Right renal cortex interstitium (tissue), 3 donors: ENCODE measurements at places on chromosomes 3 and 15.

DNA sequence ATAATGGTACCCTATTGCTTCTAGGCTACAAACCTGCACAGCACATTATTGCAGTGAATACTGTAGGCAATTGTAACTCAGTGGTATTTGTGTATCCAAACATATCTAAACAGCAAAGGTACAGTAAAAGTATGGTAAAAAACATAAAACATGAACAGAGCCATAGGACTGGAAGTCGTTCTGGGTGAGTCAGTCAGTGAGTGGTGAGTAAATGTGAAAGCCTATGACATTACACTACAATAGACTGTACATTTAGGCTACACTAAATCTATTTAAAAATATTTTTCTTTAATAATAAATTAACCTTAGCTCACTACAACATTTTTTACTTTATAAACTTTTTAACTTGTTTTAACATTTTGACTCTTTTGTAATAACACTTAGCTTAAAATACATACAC lies 21.3 kb downstream of the RAB6B start:
- DNase-seq: no peak

DNA sequence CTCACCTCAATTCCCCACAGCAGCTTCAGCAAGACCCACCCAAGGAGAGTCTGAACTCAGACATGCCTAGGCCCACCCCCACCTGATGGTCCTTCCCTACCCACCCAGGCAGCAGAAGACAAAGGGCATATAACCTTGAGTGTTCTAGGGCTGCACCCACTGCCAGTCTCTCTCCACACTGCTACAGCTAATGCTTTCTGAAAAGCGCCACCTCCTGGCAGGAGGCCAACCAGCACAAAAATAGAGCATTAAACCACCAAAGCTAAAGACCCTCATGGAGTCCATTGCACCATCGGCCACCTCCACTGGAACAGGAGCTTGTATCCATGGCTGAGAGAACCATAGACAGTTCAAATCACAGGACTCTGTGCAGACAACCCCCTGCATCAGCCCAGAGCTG lies 11.3 kb upstream of the RPL39L start:
- no peak for DNase-seq

DNA sequence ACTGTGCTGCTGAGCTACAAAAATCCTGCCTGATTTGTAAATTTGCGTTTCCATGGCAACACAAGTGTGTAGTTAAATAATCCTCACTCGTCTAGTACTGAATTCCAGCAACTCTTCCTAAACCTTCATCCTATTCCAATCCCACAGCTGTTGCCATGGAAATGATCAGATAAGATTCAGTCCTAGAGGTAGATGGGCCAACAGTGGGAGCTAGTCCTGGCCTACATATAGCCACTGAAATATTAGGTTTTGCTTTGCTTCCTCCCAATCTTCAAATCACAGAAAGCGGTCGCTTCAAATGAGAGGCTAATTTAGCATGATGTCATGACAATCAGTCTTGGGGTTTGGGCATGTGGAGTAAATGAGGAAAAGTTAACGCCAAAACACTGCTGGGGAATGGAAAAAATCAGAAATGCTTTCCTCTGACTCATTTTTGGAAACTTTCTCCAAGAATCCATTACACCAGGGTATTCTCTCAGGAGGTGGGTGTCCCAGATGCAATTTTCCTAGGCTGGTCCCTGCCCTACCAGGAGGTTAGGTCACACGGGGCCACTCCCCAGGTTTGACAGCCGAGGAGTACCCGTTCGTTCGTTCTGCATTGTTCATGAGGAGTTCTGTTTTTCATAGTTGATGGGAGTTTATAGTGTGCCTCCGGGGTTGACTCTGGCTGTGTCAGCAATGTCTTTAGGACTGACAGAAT lies 159.2 kb upstream of the SLCO3A1 start:
- no peak for DNase-seq

GRCh38 chr3:36477655-36478054 lies 97.4 kb downstream of the STAC start:
- no peak for DNase-seq

GRCh38 chr3:120033596-120033995 lies 60.7 kb downstream of the GSK3B start:
- DNase-seq: no peak

DNA sequence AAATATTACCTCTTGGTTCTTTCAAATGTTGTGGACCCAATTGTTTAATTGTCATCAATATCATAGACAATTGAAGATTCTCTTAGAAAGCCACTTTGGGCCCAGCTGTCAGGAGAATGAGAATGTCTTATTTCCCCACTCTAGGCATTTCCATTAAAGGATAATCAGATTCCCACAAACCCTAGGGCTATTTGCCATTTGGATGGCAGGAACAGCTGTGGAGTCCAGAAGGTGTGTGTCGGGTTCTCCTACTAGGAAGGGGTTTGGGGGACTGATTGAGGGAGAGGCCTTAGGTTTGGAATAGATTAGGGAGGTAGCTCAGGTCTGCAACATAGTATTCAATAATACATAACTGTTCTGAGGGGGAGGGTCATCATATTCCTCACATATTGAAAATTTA lies 35.2 kb upstream of the PLSCR5 start:
- DNase-seq: no peak

- DNase-seq: no peak
Measured at GRCh38 chr15:62706317-62706716, 336.2 kb upstream of the TPM1 start.

DNA sequence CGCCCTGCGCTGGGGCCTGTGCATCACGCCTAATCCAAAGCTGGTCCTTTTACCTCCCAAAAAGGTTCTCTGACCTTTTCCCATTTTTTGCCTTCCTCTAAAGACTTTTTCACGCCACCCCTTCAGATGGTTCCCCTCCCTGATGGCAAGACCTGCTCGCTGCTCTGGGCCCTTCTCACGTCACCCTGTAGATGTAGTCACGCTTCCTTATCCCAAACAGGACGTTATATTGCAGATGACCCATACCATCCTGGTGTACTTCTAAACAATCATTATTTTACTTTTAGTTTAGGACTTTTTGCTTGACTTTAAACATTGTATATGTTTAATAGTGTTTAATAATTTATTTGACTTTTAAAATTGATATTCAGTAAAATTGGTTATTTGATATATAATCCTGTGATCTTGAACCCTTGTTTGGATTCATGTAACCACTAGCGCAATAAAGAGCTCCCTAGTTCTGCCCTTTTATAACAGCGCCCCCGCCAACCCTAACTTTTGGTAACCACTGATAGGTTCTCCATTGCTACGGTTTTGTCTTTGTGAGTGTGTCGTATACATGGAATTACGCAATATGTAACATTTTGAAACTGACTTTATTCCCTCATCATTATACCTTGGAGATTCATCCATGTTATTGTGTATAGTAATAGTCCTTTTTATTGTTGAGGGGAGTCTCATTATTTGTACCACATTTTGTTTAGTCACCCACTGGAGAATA lies 159.0 kb upstream of the CHRNA7 start:
- DNase-seq: no peak
